ENCODE measurements at places on chromosomes 2 and 18. TPM values are rescaled to one million over a fixed set of nuclear protein-coding genes. Genes with fewer than 3 reads are reported as not detected.

The CYTIP gene
- total RNA-seq: 1.3 TPM

DNA sequence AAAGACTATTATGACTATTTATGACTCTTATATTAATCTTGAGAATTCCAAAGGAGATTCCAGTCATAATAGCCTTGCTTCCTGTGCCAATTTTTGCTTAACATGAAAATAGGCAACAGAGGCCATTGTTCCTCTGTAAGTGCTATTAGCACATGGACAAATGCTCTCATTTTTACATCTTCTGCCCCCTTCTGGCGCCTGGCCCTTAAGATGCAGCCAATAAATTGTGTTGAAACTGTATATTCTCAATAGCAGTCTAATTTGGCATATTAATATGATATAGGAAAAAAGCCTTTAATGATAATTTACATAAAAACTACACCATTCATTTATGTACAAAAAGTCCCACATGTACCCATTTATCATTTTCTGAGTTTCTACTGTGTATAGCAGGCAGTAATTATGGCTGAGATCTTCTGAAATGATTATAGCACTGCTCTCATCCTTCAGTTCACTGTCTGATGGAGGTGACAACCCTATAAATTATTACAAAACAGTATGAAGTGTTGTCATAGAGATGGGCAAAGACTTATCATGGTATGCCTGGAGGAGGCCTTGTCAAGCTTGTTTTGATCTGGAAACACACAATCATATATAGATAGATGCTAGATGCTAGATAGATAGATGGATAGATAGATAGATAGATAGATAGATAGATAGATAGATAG lies 613.3 kb downstream of the TSN start:
- DNase-seq: no peak

- no peak for DNase-seq
Measured at GRCh38 chr2:106339132-106339531, 129.1 kb downstream of the RGPD3 start.

The MTCL1 gene
- total RNA-seq: 60.1 TPM

- no peak for DNase-seq
Measured at GRCh38 chr2:208363485-208363884, 43.1 kb upstream of the PTH2R start.

Data from epithelial cell of proximal tubule (primary cell).